ENCODE measurements at places on chromosomes 3 and 15.

GRCh38 chr3:171805687-171806086 is 4.6 kb downstream of the PLD1 start:
- DNase-seq, result no peak

DNA sequence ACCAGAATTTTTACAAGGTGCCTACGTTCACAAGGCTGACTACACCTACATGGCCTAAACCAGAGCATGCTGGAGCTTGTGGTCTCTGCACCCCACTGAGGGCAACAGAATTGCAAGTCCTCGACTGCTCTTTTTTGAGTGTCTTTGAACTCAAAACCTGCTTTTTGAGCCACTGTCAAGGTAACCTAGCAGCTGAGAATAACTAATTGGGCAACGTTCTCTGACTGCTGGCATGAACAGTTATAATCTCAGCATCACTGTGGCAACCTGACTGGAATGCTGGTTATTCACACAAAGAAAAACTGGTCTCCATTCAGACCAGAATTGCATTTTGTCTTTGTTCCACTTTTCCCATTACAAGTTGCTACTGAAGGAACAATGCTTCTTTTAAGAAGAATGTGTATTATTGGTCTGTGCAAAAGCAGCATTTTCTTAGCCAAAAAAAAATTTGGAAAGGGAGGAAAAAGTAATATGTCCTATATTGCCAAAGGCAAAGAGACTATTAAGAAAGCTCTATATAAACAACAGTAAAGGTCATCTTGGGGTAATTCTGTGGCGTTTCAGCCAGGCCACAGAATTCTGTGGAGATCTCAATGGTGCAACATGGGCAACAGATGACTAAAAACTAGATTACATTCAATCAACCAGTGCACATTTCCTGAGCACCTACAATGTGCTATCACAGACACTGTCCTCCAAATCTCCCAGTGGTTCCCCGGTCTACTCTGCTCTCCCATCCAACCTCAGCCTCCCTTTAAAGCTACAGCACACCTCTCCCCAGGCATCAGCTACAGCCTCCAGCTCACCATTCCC is 76.8 kb downstream of the TNIK start:
- no peak for DNase-seq

- no peak for DNase-seq
Observed at GRCh38 chr15:40046721-40047414, 7.9 kb upstream of the SRP14 start.

- DNase-seq, result no peak
Observed at GRCh38 chr3:29189328-29189727, 91.5 kb upstream of the RBMS3 start.

- no peak for DNase-seq
Observed at GRCh38 chr15:74800559-74801094, 12.0 kb upstream of the LMAN1L start.

- no peak for DNase-seq
Observed at GRCh38 chr15:40929660-40930429, 705 bp downstream of the DLL4 start.

DNA sequence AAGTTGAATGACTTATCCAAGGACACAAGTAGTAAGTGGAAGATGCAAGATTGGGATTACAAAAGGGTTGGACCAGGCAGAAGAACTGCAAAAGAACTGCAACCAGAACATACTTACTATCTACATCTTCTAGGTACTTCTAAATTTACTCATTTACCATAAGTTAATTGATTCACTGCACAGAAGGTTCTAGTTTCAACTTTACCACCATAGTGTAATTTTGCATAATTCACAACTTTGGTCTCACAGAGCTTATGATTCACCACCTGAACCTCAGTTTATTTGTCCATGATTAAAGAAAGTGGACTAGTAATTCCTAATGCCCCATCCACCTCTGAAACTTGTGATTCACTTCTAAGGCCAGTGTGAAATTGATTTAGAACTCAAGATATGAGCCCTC is 236.8 kb upstream of the UBE2E2 start:
- no peak for DNase-seq

DNA sequence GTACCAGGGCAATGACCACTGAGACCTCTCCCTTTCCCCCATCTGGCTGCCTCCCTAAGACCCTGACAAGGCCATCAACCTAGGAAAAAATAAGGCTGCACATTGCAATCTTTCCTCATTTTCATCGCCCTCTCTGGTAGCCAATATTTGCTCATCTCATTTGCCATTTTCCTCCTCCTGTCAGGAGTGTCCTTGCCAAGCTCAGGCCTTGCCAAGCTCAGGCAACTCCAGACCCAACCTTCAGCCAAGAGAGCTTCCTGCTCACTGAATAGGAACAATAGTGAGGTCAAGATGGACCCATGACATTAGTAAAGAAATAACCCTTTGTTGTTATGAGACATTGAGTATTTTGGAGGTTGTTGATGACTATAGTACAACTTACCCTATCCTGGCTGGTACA is 380.3 kb downstream of the RSL24D1 start:
- no peak for DNase-seq

DNA sequence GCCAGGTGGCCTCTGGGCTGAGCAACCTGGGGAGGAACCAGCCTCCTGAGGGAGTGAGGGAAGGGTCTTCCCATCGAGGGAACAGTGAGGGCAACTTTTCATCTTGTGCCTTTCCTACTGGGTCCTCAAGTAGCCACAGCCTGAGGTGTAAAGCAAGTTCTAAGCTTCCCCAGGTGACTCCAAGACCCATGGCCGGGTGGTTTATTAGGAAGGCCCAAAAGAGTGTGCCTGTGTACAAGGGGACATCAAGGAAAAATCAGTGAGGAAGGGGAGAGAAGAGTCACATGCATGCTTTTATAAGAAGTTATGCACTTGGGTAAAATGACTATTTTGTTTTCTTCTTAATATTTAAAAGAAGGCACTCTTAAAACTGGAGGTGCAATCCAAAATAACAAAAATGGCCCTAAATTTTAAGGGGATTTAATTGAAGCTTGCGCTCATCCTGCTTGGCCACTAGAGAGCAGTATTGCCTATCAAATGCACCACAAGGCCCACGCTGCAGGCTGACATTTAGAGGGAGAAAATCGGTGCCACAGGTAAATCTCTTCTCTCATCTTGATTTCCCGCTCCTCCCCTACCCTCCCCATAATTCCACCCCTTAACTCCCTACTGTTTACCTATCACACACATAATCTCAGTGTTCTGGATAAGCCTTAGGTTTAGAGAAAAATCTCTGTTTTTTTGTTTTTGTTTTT is 6.7 kb downstream of the NANOGP8 start:
- DNase-seq, result peak; percentile 5

Measured in activated CD4-positive, alpha-beta T cell treated with anti-CD3 and anti-CD28 coated beads, Interleukin-2, amount 50 U/mL, for 1 hour (primary cell).